NCI-H524 treated with DMSO at 0.1 percent for 48 hours (cell line): ENCODE measurements at places on chromosomes 16 and 17.

GRCh38 chr16:62392698-62393097 lies 356.5 kb upstream of the CDH8 start:
- DNase-seq = no peak

DNA sequence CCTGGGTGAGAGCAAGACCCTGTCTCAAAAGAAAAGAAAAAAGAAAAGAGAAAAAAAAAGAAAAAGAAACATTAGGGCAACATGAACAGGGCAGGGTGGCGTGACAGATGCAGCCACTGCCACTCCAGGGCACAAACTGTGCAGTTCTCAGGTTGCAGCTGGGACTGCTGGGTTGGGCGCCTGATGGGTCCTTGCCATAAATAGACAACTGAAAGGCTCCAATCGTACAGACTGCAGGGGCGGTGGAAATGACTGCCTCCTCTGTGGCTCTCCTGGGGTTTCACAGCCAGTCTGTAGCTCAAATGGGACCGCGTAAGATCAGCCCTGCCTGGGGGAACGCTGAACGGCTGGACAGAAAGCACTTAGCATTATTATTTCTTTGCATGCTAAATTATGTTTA lies 130.7 kb downstream of the CPPED1 start:
- DNase-seq = peak; percentile 99

DNA sequence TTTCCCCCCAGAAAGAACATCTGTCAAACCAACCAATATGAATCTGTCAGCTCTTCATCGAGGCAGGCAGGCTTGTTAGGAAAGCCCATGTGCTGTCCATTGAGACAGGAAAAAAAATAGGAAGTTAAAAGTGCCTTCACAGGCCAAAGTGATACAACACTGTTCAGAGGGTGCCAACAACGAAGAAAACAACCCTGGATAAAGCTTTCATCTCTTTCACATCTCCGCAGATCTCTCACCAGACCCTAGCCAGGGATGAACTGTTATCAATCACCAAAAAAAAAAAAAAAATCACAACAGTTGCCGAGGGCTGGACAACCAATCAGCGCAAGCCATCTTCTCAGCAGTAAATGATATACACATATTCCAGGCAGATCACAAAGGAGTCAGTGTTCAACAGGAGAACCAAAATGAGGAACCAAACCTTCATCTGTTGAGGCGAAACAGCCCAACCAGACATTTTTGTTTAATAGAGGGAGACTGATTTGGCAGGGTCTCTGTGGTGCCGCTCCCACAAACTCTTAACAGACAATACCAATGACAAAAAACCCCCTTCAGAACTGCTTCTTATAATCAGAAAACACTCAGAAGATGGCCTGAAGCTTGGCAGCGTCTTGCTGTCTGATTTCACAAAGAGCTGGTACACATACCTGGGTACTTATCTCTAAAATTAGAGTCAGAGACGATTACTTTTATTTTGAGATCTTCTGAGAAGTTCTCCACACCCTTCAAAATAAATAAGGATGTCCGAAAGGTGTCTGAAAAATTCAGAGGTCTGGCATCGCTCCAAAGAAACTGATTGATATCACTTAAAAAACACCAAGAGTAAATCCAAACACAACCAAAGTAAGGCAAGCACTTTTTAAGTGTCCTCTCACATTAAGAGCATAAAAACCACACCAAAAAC lies 1.8 kb downstream of the MAP3K14 start:
- no peak for DNase-seq

DNA sequence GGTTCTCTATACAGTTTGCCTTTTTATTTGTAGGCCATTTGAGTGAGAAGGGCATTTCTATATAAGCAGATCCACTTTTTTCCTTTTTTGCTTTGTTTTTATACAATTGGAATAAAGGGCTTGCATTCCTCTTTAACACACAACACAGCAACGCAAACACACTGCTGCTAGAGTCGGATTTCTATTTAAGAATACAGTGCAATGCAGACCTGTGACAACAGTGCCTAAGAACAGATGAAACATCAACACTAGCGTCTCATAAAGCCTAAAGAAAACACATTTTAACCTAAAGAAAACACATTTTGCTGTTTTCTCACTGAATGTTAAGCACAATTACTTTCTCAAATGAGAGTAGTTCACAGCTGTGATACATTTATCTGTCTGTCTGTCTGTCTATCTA lies 1141.1 kb downstream of the CDH11 start:
- no peak for DNase-seq

DNA sequence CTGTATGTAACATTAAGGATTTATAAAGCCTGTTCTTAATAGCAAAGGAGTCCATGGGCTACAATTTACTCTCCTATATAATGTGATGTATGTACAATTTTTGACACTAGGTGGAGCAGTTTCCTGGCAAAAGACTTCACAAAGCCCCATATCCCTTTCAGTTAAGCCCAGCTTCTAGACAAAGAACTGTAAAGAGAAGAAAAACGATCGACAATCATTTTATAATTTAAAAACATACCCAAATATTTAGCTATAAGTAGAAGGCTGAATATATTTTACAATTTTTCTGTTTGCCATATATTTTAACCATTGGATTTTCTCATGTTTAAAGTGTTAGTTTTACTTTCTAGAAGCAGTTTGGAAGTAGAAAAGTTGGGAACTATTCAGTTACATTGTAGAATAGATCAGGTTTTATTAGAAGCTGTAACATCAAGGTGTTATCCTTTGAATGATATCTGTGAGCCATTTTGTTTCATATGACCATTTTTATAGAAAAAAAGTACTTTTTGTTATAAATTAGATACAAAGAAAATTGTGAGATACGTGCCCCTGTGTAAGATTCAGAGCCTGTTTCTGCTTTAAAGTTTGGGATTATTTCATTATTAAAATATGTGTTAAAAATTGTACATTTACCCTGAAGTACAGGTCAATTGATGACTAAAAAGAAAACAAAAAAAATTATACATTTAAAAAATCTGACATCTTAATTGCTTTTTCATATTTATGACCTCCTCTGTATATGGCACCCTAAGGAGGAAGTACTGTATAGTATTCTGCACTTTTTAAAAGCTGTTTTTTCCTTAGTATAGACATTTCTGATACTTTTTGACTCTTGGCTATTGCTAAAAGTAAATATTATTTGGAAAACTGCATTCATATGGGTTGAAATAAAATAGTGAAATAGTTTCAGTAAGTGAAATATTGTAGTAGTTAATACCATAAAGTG lies 46.3 kb downstream of the VMP1 start:
- peak; percentile 59 for DNase-seq

- DNase-seq = no peak
Observed at GRCh38 chr17:36919407-36919968, 17.8 kb upstream of the LHX1 start.

- no peak for DNase-seq
Observed at GRCh38 chr17:6019959-6020358, 50.2 kb upstream of the WSCD1 start.

GRCh38 chr17:75020331-75021110 lies 8.1 kb downstream of the MRPL58 start:
- DNase-seq = no peak

- DNase-seq = no peak
Observed at GRCh38 chr16:9039210-9039609, 52.2 kb upstream of the HAPSTR1 start.

DNA sequence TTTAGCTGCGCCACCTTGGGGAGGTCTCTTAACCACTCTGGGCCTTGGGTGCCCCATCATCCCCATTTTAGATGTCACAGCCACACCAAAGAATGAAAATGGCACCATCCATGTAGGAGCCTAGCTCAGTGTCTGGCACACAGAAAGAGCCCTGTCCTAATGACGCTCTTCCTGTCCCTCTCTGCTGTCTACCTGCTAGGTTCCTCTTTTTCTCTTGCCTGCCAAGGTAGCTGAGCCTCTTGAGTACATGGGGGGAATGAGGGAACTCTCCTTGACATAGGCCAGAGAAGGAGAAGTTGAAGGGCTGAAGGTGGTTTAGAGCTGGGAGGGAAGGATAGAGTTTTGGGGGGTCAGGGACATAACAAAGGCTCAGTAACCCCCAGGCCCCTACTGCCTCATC lies 1.8 kb downstream of the RUNDC3A start:
- no peak for DNase-seq

GRCh38 chr17:27596566-27597187 lies 34.3 kb upstream of the LGALS9 start:
- no peak for DNase-seq

GRCh38 chr17:7915179-7915610 lies 894 bp downstream of the RNF227 start:
- DNase-seq = no peak

DNA sequence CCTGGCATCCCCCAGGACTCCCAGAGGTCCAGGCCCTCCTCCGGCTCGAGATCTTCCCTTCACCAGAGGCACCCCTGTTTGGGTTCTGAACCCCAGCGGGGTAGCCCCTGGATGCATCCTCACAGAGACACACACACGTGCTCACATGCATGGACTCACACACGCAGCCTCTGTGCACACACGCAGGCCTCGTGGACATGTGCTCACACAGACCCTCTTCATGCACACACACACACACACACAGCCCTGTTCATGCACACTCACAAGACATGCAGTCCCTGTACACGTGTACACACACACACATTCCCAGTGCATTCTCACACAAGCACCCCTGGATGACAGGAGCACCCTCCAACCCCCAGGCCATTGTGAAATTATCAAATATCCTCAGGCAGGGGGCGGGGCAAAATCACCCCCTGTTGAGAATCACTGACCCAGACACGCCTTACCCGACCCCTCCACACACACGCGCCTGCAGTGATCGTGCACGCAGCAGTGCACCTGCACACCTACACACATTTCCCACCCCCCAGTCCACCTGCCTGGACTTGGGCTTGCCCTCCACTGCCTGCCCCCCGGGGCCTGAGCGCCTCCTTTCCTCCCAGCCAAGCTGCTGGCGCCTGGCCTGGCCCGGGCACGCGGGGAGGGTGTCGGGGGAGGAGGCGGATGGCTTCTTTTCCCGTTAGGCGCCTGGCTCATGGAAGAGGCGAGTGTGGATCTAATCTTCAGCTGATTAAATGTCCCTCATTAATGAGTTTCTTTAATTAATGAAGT lies 62.6 kb downstream of the ENGASE start:
- no peak for DNase-seq

GRCh38 chr17:48048384-48049126 lies 396 bp downstream of the NFE2L1 start:
- DNase-seq = no peak

DNA sequence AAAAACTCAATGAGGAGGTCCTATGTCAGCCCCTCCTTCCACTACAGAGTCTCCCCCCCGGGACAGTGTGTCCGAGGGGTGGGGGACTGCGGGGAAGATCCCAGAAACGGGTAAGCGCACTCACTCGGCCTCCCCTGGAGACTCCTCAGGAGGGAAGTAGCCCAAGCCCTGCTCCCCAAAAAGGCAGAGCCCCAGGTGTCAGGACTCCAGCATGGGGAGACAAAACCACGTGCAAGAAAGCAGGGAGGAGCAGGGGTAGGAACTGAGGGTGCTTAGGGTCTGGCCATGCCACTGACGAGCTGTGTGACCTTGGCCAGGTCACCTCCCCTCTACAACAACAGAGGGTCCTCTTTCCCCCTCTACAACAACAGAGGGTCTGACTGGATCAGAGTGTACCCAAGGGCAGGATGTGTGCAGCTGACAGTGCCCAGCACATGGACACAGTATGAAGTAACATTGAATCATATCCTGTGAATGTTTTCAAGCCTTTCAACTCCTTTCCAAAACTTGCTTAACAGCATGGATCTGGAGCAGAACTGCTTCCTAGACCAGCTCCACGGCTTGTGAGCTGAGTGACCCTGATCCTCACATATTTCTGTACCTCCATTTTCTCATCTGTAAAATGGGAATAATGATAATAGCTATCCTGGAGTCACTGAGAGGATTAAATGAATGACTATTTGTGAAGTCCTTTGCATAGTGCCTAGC lies 2.1 kb upstream of the NAGS start:
- DNase-seq = no peak

- no peak for DNase-seq
Observed at GRCh38 chr17:7992516-7992915, 9.9 kb upstream of the GUCY2D start.

DNA sequence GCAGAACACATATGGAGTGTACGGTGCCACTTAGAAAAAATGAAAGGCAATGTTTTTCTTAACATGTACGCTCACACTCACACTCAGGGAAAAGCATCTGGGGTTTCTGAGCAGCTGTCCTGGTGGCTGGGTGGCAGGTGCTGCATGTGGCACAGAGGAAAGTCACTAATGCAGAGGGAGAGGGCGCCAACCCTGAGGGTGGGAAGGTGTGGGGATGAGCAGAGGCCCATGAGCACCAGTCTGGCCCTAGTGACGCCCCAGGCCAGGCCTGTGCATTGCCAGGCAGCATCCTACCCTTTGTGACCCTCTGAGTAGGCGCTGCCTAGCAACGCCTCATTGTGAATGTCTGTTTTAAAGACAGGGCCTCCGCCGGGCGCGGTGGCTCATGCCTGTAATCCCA lies 19.1 kb upstream of the LCMT1 start:
- DNase-seq = no peak

GRCh38 chr16:13923703-13924298 lies 3.8 kb downstream of the ERCC4 start:
- DNase-seq = peak; percentile 24

DNA sequence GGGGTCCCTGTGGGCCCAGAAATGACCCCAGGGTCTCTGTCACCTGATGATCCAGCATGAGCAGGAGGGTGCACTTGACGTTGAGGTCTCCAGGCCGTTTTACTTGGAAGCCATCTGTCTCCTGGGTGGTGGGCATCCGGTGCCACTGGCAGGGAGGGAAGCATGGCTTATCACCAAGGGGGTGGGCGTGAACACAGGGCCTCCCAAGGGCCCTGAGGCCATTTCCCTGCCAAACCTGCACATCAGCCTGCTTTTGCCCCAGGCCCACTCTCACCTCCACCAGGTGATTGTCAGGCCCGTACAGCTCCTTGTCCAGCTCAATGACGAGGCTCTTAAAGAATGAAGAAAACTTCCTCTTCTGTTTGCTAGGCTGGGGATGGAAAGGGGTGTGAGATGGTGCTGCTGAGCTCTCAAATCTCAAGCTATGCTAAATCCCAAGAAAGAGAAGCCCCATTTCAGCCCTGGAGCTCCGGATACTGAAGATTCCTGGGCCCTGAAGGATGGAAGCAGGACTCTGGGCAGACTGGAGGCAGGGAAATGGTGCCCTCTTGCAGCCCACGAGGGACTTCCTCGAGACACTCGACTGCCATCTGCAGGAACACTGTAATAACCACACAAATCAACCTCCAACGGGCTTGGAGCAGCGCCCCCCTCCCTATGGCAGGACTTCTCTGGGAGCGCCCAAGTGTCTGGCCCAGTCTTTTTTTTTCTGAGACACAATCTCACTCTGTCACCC lies 7.1 kb upstream of the FTSJ3 start:
- DNase-seq = peak; percentile 68

GRCh38 chr17:30570596-30571265 lies 93.5 kb downstream of the GOSR1 start:
- no peak for DNase-seq
